ENCODE measurements at places on chromosomes 5 and 9.

DNA sequence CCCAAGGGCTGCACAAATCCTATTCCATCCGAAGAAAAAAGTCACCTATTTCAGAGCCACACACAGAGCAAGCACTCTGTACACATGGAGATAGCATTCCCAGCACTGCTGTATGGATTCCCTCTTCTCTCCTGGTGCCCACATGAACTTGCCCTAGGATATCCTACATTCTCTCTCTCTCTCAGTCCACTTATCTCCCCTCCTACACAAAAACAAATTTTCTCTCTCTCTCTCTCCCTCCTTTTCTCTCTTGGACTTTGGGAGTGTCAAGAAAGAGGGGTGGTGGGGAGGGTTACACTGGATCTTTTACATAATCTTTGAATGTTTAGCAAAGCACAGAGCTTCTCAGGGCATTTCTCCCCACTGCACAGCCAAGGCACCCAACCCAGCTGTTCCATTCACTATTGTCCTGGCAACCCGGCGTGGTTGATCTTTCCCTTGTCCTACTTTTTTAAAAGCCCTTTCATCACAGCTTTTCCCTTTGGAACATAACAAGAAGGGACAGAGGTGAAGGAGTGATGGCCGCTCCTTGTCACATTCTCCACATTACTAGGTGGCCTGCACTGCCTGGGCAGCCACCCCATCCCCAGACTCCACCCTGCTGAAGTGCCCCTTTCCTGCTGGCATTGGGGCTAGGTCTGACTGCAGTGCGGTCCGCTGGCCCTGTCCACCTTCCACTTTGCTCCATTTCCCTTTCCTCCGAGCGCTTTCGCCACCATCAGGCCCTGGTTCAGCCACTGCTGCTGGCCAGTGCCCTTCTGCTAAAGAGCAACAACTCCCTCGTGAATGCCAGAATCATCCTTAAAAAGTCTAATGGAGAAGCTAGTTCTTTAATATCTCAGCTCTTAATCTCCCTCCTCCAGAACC lies 22.2 kb upstream of the SLC1A3 start:
- DNase-seq, result no peak

DNA sequence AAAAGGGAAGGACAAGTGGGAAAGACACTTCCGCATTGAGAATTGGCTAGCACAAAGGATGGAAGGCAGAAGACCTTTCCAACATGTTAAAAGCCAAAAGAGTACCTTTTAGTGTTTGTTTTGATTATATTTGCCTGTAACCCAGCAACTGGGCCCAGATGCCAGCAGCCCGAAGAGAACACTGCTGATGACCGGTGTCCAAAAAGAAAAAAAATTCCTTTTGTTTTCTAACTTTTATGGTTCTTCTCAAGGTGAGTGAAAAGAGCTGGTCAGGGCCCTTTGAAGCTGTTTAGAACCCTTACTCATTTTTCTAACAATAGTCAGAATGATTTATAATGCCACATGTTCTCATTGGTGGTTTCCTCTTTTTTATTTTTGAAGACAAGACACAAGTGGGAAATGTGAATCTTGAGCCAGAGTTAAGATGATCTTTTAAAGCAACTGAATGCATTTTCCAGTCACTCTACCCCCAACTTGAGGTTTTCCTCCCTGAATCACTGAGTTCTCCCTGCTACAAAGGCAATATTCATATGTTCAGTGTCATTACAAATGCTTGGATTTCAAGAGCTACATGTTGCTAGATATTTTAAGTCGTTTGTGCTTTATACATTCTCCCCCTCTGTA lies 32.3 kb upstream of the ZNF462 start:
- no peak for DNase-seq

- no peak for DNase-seq
These were observed 16.8 kb downstream of the SEMA5A start for GRCh38 chr5:9529041-9529480.

DNA sequence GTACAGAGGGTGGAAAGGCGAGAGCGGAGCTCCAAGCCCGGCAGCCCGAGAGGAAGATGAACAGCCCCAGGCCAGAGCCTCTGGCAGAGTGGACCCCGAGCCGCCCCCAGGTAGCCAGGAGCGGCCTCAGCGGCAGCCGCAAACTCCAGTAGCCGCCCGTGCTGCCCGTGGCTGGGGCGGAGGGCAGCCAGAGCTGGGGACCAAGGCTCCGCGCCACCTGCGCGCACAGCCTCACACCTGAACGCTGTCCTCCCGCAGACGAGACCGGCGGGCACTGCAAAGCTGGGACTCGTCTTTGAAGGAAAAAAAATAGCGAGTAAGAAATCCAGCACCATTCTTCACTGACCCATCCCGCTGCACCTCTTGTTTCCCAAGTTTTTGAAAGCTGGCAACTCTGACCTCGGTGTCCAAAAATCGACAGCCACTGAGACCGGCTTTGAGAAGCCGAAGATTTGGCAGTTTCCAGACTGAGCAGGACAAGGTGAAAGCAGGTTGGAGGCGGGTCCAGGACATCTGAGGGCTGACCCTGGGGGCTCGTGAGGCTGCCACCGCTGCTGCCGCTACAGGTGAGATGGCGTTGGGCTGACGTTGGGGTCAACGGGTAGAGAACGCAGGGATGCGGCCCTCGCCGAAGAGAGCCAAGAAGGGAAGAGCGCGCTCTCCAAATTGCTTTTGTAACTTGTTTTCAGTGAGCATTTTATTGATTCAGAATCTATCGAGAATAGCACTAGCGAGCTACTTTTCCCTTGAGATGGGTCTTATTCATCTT lies at the start of gene PTGER4:
Gene PTGER4 (plus strand): TSS at position 3 of the 769 bp plus-strand sequence. CDS start 1,079 bp downstream, outside the sequence.
- DNase-seq, result peak; percentile 53

DNA sequence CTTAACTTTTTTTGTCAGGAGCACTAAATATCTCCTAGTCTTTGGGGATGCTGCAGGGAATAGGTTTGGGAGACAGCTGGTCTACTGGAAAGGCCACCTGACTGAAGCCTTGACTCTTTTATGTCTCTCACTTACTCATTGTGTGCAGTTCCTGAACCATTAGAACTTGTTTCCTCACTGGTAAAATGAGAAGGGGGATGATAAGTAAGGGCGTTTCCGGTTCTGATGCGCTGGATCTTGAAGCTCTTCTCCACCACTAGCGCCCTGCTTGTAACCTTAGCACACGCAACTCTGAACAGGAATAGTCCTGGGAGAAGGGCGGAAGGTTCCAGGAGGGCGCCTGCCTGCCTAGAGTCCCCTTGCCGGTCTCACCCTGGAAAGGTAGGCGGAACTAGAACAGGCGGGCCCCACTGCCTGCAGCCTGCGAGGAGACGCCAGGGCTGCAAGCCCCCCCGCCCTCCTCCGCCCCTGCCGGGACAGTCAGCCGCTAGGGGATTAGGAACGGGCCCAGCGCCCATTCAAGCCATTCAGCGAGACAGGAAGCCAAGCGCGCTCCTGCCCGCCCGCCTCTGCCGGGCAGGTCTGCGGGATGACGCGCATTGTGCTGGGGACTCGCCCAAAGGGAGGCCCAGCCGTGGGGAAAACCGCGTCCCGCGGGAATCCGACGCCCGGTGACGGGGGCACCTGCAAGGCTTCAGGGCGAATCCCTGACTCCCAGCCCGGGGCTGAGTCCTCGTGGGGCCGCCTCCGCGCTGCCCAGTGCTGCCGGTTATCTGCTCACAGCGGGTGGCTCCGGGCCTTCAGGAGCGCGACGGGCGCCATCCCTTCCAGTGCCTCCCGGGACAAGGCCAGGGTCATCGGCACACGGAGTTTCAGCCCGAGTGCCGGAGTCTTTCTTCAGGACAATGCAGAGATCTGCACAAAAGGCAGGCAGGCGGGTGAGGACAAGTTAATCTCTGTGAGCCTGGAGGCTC lies 44.0 kb upstream of the XPA start:
- peak; percentile 67 for DNase-seq

DNA sequence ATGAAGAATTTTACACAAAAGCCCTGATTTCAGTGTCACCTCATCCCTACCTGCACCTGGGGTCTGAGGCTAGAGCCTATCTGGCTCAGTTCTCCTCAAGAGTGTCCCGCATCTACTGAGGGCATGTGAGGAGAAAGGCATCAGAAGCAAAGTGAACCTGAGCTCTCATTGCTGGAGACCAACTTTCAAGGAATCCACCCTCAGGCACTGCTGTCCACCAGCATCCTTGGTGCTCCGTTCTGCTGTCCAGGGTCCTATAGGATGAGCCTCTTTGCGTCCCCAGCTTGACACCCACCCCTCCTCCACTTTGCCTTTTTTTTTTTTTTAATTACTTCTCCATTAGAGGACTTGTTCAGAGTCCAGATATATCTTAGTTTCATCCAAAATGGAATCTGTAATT lies 49.5 kb downstream of the CAMSAP1 start:
- DNase-seq, result no peak

GRCh38 chr5:128539038-128539429 lies 989 bp upstream of the FBN2 start:
- DNase-seq, result no peak

- DNase-seq, result no peak
These were observed 3.6 kb upstream of the CCNJL start for GRCh38 chr5:160315968-160316367.

DNA sequence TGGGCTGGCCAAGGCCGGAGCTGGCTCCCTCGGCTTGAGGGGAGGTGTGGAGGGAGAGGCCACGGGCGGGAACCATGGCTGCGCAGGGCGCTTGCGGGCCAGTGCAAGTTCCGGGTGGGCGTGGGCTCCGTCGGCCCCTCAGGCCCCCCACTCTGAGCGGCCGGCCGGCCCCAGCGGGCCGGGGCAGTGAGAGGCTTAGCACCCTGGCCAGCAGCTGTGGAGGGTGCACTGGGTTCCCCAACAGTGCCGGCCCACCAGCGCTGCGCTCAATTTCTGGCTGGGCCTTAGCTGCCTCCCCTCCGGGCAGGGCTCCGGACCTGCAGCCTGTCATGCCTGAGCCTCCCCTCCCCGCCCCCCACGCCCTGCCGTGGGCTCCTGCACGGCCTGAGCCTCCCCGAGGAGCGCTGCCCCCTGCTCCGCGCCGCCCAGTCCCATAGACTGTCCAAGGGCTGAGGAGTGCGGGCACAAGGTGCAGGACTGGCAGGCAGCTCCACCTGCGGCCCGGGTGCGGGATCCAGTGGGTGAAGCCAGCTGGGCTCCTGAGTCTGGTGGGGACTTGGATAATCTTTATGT lies 184.2 kb downstream of the ATPSCKMT start:
- DNase-seq, result no peak

DNA sequence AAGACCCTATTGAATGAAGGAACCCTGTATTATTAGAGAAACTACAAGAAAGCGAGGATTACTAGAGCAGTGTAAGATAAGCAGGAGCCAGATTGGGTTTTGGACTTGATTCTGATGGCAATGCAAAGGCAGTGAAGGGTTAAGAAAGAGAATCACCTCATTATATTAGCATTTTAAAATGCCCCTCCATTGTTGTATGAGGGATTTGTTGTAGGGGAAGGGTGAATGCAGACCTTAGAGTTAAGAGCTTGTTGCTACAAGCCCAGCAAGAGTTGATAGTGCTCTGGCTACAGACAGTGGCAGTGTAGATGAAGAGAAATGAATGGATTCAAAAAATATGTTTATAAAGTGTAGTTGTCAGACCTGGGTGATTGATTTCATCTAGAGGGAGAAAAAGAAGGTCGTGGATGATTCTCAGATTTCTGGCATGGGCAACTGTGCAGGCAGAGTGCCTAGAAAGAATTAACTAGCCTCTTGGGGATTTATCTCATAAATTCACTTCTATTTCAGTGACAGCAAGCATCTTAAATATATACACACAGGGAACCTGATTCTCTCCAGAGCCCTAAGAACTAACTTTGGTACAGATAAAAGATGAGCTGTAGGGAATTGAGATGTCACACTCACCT lies 344.8 kb downstream of the ARRDC3 start:
- no peak for DNase-seq

DNA sequence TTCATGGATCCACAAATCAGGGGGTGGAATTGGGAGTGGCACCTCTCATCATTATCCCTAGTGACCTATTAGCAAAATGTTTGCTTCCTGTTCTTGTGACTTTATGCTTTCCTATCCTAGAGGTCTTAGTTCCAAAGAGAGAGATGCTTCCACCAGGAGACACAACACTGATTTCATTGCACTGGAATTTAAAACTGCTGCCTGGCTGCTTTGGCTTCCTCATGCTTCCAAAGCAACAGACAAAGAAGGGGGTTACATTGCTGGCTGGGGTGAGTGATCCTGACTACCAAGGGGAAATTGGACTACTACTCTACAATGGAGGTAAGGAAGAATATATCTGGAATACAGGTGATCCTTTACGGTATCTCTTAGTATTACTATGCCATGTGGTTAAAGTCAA lies 69.2 kb upstream of the SH3GL2 start:
- DNase-seq, result no peak

DNA sequence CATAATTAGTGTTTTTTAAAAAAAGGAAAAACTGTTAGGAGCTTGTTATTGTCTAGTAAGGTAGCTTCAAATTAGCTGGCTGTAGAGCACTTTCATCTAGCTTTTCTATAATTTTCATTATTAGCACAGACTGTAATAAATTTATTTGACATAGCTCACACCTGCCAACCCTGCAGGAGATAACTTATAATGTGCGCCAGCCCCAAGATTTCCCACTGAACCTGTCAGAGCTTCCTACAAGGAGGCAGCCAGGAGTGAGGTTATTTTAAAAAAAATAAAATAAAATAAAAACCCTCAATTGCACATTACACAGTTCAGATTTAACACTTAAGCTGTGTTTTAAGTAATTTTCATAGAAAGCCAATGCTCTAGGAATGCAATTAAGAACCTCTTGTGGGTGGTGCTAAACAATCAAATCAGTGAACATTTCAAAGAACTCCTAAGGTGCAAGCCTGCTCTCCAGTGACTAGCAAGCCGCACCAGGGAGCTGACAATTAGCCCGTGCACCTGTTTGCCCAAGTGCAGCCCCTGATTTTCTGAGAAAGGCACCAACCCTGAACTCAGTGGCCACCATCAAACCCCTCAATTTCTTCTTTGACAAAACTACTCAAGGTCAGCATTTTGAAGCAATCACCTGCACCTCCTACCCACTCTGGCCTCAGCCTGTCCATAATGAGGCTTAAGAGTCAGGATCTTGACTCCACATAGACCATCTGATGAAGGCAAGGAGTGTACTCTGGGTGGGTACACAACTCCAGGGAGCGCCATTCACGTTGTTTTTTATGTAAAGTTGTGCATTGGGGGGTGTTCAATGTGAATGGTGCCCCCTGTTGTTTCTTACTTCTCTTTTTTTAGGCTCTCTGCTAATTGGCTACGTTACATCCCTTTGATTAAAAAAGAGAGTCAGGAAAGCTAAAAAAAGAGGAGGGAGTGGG lies 385.3 kb upstream of the WWC1 start:
- DNase-seq, result no peak

All from stimulated activated CD4-positive, alpha-beta T cell treated with anti-CD3 and anti-CD28 coated beads, Interleukin-15, amount 100 ng/mL, for 24 hours (primary cell).